Mammary epithelial cell (primary cell): ENCODE measurements at places on chromosomes 5 and 9. TPM values are rescaled to one million over a fixed set of nuclear protein-coding genes. Genes with fewer than 3 reads are reported as not detected.

Gene GARIN3
- total RNA-seq, result not detected in 2 replicates

DNA sequence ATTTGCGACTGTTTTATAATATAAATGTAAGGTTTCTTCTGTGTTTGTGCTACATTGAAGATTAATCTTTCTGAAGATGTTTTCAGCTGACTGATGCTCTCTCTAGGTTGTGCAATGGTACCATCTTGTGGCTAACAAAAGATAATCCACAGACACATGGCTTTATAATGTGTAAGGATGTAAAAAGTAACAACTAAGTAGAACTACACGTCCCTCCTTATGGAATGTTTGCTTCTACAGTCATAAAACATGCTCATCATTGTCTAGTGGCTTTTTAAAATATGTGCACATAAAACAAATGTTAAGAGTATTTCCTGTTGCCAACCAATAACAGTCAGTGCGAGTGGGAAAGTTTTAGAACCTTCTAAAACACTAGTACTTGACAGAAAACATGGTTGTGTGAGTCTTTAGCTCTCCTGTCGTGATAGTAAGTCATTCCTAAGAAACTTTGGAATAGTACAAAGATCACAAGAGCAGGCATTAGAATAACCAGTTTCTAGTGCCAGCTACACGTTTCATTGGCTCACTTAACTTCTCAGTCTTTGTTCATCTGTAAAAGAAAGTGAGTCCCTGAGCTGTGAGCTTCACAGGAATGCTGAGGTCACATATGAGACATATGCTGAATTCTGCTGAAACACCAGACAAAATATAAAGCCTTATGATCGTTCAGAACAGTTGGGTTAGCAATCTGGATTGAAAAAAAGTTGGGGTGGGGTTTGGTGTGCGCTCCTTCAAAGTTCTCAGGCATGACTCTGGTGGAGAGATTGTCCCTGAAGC lies 75.7 kb upstream of the GLIS3 start:
- peak; percentile 56 for DNase-seq

DNA sequence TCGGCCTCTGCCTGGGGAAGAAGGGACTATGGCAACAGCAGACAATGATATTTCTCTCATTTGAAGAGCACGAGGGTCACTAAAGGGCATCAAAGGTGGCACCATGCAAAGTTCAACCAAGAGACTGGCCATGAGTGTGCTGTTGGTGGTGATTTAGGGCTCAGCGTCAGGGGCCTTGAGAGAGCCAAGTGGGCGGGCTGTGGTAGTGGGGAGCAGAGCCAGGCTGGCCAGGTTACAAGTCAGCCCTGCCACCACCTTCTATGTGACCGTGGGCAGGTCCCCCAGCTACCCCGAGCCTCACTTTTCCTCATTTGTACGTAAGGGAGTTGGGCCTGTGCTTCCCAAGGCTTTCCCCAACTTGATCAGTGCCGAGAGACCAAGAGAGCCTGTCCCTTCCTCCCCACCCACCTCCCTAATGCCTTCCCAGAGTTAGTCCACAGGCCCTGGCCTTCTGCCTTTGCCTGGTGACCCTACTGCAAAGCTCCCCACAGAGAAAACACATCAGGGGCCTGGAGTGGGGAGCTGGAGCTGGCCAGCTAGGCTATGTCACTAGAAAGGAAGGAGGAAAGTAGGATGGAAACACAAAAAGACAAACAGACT lies 104.3 kb downstream of the PDE6A start:
- DNase-seq, result no peak

GRCh38 chr9:93088656-93089015 lies 7.4 kb upstream of the CARD19 start:
- DNase-seq, result no peak

Gene SPAAR
- 0.33 TPM for total RNA-seq

Gene GOLGA1
- 11.5 TPM for total RNA-seq

Gene ACSL6
- total RNA-seq, result not detected in 2 replicates

DNA sequence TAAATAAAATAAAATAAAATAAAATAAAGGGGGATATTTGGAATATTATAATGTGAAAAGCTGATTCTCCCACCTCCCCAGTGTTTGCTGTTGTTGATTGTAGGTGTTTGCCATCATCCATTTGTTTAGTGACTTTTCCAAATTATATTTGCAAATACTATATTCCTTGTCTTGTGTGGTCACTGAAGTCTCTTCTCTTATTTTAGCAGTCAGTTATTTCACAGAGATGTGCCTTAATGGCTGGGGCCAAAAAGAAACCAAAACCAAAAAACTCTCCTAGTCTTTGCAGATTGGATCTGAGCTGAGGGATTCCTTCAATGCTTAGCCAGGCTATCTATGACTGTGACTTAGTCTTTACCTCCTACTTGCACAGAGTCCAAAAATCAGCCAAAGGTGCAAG lies 70.9 kb upstream of the ZNF169 start:
- no peak for DNase-seq

DNA sequence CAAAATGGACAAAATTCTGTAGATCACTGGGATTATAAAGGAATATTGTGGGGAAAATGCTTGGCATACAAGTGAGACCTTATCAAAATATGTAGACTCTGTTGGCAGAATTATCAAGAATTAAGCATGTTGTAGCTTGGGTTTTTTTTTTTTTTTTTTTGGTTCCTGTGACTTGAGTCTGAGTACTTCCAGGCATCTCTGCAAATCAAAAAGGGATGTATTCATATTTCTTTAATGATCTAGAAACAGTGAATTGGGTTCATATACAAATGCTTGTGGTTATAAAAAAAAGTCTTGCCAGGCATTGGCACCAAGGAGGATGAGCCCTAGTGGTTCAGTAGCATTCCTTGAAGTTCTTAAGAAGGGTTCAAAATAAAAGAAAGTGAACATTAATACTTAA lies 292.2 kb downstream of the ARHGAP26 start:
- no peak for DNase-seq

Gene CARTPT
- not detected for total RNA-seq

DNA sequence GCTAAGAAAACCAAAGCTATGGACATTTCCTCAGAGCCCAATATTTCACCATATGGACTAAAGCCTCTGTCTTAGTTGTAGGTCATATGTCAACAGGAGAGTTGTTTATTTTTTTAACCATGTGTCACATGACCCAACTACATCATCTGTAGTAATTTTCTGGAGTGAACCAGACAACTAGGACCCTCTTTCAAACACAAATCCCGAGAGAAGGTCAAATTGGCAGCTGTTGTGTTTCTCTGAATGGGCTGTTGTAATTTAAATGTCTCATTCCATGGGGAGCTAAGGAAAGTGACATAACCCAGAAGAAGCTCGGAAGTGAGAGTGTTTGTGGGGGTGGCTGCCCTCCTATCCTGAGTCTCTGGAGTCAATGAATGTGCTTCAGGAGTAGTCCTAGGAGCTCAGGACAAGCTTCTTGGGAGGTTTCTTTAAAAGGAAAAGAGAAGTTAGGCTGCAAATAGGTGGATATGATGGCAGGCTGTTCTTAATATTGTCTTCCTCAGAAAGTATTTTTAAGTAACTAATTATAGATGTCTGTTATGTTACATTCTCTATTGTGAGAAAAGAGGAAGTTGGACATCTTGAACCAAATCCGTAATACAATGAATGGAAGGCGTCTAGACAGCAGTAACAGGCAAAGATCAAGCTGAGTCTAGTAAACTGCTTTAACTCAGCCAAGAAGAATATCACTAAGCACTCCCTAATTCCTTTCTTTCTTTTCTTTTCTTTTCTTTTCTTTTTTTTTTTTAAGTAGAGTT lies 50.1 kb downstream of the TMEM167A start:
- DNase-seq, result no peak

GRCh38 chr9:130992682-130993032 lies 16.3 kb upstream of the LAMC3 start:
- no peak for DNase-seq

GRCh38 chr9:120863833-120864232 lies 13.2 kb downstream of the PHF19 start:
- no peak for DNase-seq

- no peak for DNase-seq
Measured at GRCh38 chr5:29161399-29162291, 2031.8 kb upstream of the CDH6 start.

Gene DOCK2
- total RNA-seq, result 0.17 TPM

DNA sequence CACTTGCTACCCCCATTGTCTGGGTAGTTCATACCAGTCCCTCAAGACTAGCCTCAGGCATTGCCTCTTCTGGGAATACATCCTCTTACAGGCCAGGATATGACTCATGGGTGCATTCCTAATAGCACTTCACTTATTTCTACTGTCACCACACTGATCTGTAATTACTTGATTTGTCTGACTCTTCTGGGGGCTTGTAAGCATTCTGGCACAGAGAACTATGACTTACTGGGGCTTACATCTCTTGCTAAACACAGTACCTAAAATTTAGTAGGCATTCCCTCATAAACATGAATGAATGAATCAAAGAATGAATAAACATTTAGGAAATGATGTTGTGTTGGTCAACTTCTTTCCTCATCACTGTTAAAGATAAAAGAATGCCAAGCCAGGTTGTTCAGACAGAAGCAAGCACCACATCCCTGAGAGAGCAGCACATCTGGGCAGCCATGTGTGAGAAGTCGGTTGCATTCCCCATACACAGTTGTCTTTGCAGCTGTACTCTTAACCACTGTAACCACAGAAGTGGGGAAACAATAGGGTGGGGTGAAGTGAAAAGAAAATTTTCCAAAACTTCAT lies 27.6 kb downstream of the IL7R start:
- peak; percentile 82 for DNase-seq

Gene IFNA13
- total RNA-seq, result not detected

Gene PPP3R2
- total RNA-seq, result not detected

Gene HAPLN1
- not detected in 2 replicates for total RNA-seq

Gene ABCA1
- 48.2 TPM for total RNA-seq

Gene SPATA31D4
- not detected for total RNA-seq

- DNase-seq, result no peak
Measured at GRCh38 chr9:134408939-134409737, 82.9 kb downstream of the RXRA start.

Gene SARDH
- total RNA-seq, result 0.21 TPM in 1 of 2 replicates, not detected in the other

GRCh38 chr9:31608881-31609280 lies 775.6 kb upstream of the ACO1 start:
- no peak for DNase-seq

Gene PRRX2
- not detected in 2 replicates for total RNA-seq

- DNase-seq, result no peak
Measured at GRCh38 chr5:147396070-147396823, 113.6 kb downstream of the DPYSL3 start.

DNA sequence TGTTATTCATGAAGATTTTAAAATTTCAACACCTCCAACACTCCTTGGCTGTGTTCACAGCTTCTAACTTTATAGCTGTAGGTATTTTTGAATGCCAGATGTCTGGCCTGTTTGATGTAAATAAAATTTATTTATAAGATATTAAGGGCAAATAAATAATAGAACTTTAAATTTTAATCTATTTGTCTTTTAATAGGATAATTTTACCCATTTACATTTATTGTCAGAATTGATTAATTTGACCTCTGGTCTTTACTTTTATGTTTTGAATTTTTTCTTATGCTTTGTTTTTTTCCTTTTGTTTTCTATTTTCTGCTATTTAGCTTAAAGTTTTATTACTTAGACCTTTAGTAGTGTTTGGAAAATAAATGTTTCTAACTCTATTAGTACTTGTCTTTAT lies 94.6 kb downstream of the UGCG start:
- DNase-seq, result no peak

DNA sequence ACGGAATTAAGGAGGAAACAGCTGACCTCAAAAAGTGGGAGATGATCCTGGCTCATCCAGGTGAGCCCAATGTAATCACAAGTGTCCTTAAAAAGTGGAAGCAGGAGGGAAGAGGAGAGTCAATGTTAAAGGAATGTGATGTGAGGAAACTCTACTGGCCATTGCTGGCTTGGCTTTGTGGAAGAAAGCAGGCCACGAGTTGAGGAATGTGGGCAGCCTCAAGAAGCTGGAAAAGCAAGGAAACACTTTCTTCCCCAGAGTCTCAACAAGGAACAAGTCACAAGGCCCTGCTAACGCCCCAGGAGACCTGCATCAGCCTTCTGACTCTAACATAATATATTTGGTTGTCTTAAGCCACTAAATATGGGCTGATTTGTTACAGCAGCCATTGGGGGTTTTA lies 252.8 kb downstream of the PSAT1 start:
- DNase-seq, result no peak

GRCh38 chr5:98204798-98205197 lies 568.7 kb upstream of the RGMB start:
- DNase-seq, result no peak

- no peak for DNase-seq
Measured at GRCh38 chr9:78788101-78788500, 491.2 kb downstream of the PSAT1 start.

Gene DNAI1
- total RNA-seq, result not detected in 2 replicates

Gene SLCO6A1
- total RNA-seq, result not detected

Gene SOWAHA
- not detected for total RNA-seq

DNA sequence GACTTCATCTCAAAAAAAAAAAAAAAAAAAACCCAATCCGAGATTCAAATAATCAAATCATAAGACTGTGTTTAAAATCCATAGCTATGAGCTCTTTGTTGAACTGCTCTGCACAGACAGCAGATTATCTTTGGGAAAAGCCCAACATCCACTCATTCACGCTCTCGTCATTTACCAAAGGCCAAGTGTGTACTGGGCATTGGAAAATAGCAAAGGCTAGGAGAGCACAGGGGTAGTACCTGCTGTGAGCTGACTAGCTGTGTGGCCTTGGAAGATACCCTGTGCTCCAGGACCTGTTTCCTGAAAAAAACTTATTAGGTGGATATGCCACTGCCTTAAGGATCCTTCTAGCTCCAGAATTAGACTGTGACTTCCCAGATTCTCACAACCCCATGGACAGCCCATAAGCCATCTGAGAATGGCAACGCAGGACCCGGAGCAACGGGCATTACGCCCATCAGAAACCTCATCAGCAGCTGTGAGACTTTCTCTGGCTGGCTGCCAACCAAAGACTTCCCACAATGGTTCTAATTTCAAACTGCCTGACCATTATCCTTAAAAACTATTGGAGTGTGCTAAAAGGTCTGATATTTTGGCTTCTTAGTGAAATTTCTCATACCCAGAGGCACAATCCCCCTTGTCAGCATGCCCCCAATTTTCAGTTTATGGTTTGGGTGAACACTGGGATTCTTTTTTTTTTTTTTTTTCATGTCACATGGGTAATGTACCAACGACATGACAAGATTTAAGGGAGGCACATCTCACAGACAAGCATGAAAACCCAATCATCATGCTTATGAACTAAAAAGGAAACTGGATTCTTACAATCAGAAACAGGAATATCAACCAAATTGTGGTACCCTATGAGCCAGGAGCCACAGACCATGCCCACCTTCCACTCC lies 16.8 kb downstream of the SERINC5 start:
- DNase-seq, result peak; percentile 35
